ENCODE measurements at places on chromosomes 2 and 18. TPM values are rescaled to one million over a fixed set of nuclear protein-coding genes. Genes with fewer than 3 reads are reported as not detected.

DNA sequence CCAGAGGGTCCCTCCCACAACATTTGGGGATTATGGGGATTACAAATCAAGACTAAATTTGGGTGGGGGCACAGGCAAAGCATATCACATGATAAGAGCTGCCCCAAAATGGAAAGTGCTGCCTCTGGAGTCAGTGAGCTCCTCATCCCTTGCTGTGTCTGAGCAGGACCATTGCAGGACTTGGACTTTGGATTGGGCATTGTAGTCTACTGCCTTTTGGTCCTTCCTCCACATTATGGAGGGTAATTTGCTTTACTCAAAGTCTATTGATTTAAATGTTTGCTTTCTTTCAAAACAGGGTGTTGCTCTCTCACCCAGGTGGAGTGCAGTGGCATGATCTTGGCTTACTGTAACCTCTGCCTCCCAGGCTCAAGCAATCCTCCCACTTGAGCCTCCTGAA lies 106.8 kb upstream of the LDAH start:
- no peak overlapping the region for H3K27ac ChIP-seq
- H3K4me1 ChIP-seq, result no peaks in the 10 kb centered on the region
- no peak overlapping the region for H3K4me3 ChIP-seq
- H3K27me3 ChIP-seq, result peaks cover 35% of the 10 kb centered on the region
- DNase-seq, result no peak
- no peaks in the 10 kb centered on the region for H3K36me3 ChIP-seq

Gene SLC5A6
- 147 TPM for total RNA-seq

- H3K4me1 ChIP-seq, result no peaks in the 10 kb centered on the region
- DNase-seq, result no peak
- H3K27ac ChIP-seq, result no peak overlapping the region
- peaks cover 10% of the 10 kb centered on the region for H3K27me3 ChIP-seq
- H3K36me3 ChIP-seq, result no peaks in the 10 kb centered on the region
Measured at GRCh38 chr18:10259901-10260300, 194.5 kb upstream of the APCDD1 start.

Gene LOXL3
- total RNA-seq, result 0.75 TPM

DNA sequence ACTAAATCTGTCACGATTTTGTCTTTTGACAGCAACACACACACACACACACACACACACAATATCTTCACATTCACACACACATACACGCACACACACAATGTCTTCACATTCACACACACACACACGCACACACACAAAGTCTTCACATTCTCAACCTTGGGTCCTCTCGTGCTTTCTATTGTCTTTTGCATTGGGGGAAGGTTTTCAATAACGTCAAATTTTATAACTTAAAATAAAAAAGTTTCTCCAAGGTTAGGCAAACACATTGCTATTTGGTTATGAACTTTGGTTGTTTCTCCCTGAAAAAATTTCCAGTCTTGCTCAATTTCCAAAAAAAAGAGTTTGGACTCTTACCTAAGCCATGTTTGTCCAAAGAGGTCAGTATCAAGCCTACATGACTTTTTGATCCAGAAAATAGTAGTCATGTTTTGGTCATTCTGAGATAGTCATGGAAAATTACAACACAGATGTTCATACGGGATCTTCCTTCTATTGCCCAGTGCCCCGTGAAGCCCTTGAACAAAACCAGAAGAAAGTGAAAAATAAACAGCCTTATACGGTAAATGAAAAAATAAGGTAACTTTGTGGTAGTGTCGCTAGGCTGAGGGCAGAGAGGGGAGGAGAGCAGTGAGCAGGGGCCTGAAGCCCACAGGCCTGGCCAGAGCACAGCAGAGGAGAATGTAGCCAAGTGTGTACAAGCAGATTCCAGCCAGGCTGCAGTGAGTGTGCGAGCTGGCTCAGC lies 542.8 kb upstream of the ID2 start:
- no peak for DNase-seq
- no peak overlapping the region for H3K4me3 ChIP-seq
- H3K36me3 ChIP-seq, result peaks cover 2% of the 10 kb centered on the region
- no peak overlapping the region for H3K27ac ChIP-seq
- H3K4me1 ChIP-seq, result no peaks in the 10 kb centered on the region

Gene LYPD6B
- total RNA-seq, result 1.4 TPM

Data from T-helper 17 cell (primary cell).